ENCODE measurements at places on chromosomes 7 and 10.

- DNase-seq, result no peak
These were observed 5.5 kb downstream of the PTPRN2 start for GRCh38 chr7:158582089-158582456.

- no peak for DNase-seq
These were observed 28.0 kb downstream of the ITPRIP start for GRCh38 chr10:104309980-104310978.

GRCh38 chr7:13496976-13497375 lies 492.5 kb downstream of the ETV1 start:
- no peak for DNase-seq

DNA sequence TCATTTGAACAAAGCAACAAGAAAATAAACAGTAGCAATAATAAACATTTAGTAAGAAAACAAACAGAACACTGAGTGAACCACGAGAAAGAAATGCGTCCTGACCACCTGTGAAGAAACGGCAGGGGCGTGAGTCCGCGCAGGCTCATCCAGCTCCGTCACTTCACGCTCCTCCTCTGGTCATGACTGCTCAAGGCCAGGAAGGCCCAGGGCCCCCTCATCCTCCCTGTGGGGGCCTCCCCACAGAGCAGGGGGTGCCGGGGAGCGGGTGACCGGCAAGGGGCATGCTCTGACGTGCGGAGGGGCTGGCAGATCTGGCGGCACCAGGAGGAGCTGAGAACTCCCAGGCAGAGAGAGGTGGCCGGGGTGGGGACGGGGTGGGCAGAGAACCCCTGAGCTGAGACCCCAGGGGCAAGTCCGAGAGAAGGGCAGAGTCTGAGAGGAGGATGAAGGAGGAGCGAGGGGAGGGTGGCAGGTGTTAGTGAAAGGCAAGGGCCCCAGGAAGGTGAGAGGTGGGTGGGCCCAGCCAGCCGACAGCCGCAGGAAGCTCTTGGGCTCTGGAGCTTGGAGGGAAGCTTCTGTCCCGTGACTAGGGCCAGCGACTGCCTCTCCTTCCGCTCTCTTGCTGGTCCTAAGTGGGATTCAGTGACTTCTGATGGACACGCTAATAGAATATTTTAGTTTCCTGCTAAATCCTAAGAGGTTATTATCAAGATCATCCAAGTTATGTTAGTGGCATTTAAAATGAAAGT lies 223.9 kb downstream of the TCERG1L start:
- DNase-seq, result no peak

GRCh38 chr7:102849079-102849478 lies 63.7 kb upstream of the LRRC17 start:
- DNase-seq, result no peak

DNA sequence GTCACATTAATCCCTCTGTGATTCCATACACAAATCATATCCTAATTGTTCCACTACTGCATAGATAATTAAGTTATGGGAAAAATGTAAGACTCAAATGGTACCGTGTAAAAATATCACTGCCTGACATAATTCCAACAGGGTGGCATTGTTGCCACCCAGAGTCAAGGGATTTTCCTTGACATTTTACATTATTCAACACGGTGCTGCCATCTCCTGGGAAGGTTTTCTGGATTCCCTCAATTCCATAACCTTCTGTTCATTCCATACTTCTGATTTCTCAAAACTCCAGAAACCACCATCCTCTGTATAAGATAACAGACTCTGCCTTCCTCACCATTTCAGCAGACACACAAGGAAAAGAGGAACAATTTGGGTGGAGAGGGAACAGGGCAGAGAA lies 495.9 kb downstream of the XPNPEP1 start:
- DNase-seq, result no peak

- DNase-seq, result no peak
These were observed 3.7 kb downstream of the SUFU start for GRCh38 chr10:102507521-102507920.

DNA sequence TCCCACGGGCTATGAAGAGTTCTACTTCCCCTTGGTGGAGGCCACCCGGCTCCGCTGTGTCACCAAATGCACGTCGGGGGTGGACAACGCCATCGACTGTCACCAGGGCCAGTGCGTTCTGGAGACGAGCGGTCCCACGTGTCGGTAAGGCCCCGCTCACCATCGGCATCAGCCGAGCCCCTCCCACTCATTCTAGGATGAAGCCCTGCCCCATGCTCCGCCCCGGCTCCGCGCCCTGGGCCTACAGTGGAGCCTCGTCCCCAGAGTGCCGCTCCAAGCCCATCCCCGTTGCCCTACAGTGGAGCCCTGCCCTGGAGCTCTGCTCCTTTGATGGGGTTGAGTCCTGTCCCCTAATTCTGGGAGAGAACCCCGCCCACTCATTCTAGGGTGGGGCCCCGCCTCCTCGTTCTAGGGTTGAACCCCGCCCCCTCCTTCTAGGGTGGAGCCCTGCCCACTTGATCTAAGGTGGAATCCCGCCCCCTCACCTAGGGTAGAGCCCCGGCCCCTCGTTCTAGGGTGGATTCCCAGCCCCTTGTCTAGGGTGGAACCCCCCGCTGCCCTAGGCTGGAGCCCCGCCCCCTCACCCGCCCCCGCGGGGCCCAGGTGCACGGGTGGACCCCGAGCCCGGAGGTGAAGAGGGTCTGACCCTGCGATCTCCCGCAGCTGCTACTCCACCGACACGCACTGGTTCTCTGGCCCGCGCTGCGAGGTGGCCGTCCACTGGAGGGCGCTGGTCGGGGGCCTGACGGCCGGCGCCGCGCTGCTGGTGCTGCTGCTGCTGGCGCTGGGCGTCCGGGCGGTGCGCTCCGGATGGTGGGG lies 3.4 kb upstream of the MUC12 start:
- DNase-seq, result peak; percentile 91

DNA sequence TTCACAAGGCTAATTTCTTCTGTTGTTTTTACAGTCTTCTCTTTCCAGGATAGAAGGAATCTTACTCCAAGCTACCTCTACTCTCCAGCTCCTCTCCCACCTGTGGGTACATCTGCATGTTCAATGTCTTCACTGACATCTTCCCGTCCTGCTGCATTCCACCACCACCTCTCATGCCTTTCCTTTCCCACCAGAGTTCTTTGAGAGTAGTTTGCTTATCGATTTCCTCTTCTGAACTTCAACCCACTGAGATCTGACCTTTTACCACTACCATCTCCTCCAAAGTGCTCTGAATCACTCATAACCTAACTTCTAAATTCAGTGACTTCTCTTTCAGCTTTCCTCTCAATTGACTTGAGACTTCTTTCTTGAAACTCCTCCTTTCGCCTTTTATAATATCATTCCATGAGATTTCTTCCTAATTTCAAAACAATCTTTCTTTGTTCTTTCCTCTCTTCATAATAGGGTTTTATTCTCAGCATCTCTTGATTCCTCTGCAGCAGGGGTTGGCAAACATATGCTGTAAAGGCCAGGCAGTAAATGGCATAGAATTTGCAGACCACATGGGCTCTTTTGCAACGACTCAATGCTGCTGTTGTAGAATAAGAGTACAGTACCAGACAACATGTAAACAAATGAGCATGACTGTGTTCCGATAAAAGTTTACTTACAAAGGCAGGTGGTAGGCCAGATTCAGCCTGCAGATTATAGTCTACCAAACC lies 22.1 kb downstream of the ACSL5 start:
- DNase-seq, result no peak

- DNase-seq, result no peak
These were observed 739.0 kb upstream of the GALNT17 start for GRCh38 chr7:70392877-70393435.

DNA sequence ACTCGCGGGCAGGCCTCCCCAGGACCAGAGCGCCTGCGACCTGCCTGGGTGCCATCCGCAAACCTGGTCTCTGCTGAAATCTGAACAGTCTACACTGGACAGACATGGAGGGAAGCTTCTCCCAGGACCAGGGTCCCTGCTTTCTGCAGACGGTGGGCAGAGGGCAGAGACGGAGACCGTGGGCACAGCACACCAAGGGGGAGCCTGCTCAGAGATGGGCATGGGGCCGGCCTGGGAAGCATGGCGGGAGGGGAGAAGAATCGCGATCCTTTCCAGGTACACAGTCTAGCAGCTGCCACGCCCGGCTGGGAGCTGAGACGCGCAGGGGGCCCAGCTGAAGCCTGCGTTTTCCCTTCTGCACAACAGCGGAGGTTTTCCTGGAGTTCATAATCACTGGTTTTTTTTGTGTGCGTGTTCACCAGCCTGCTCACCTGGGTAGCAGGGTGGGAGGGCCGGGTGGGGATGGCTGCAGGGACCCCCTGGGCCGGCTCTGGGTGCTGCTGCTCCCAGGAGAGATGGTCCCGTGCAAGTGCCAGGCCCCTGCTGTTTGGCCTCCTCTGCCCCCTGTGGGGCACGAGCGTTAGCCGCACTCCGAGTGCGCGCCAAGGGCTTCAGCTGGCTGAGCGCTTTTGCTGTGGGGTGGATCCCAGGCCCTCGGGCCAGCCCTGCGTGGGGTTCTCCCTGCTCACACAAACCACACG lies 448.8 kb downstream of the DNAJB6 start:
- no peak for DNase-seq

DNA sequence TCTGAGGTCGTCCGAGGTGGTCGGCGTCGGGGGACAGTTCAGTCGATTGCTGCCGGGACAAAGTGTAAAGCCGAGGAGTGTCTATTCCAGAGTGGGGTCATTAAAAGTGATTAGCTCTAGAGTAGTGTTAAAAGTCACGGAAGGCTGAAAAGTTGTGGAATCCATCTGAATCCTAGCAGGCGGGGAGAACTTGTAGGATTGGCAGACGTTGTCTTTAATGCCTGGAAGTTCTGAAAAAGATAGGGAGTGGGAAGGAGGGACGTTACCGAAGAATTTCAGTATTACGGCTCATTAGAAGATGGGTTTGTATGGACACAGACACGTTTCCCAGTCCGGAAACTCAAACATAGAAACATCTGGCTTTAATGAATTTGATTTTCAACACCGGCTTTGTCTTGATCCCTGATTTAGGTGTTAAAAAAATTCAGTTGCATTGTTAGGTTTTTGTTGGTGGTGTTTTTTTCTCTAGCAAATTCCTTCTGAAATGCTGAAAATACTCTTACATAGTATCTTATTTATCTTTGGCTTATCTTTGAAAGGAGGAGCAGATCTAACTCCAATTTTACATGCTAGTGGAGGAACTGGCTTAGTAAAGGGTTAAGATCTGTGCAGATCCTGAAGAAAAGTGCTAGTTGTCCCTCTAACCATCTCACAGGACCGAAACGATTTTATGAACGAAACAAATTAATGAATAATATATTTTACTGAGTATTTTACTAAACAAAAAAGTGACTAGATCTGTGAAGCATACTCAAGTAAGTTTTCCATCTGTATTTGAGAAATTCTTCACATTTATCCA lies 900 bp downstream of the MKLN1 start:
- no peak for DNase-seq
